Kidney tubule cell (primary cell): ENCODE measurements at places on chromosomes 5 and 9.

DNA sequence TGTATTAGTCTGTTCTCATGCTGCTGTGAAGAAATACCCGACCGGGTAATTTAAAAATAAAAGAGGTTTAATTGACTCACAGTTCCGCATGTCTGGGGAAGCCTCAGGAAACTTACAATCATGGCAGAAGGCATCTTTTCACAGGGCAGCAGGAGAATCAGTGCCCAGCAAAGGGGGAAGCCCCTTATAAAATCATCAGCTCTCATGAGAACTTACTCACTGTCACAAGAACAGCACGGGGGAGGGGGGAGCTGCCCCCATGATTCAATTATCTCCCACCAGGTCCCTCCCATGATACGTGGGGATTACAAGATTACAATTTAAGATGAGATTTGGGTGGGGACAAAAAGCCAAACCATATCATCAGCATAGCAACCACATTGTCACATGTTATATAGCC lies 102.5 kb downstream of the GPBP1 start:
- DNase-seq: peak; percentile 7

GRCh38 chr9:126393876-126394275 lies 67.2 kb downstream of the MVB12B start:
- DNase-seq: no peak

DNA sequence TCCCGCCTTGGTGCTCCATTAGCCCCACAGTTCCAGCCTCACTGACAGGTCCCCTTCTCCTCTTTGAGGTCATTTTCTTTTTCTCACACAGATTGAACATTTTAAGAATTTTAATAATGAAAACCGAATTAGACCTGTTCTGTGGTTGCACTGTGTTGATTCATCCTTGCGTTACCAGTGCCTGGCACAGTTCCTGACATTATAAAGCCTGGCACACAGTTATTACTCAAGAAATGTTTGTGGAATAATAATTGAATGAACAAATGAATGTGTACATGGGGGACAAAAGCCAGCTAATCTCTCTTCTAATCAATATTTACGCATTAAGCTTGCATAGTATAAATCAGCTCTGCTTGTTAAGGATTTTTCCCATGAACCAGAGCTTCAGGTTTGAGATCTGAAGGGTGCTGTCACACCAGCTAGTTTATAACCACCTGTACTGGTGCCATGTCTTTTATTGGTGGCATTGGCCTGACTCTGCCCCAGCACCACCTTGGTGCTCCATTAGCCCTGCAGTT lies 80.0 kb downstream of the SV2C start:
- no peak for DNase-seq

DNA sequence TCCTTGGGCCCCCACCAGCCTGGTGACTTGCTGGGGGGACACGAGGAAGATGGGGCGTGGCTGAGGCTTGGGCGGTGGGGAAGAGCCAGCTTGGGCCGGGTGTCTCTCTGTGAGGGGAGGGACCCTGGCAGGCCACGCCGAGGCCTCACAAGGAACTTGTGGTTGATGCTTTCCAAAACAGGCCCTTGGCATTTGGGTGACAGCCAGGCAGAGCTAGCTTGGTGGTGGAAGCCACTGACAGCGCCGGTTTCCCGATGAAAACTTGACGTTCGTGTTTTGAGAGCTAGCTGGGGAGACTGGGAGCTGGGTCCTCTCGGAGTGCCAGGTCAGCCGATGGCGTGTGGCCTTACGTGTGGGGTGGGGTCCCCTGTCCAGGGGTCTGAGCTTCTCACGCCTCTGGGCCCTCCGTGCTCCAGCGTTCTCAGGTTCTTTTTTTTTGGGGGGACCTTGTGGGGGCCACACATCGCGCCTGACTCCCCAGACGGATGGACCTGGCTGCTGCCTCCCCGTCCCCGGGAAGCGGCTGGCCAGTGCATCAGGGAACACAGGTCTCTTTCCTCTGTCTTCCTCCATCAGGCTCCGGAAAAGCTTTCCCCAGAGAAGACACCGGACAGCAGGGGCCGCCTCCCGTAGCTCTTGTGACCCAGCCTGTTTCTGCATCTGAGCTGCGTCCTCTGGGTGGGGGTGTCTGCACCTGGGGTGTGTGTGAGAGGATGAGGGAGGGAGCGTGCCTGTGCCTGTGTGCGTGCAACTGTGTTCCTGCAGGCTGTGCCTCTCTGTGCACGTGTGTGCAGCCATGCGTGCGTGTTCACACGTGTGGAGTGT lies 129.3 kb upstream of the LPCAT1 start:
- DNase-seq: no peak

GRCh38 chr5:78893940-78894677 lies 91.0 kb downstream of the ARSB start:
- no peak for DNase-seq

DNA sequence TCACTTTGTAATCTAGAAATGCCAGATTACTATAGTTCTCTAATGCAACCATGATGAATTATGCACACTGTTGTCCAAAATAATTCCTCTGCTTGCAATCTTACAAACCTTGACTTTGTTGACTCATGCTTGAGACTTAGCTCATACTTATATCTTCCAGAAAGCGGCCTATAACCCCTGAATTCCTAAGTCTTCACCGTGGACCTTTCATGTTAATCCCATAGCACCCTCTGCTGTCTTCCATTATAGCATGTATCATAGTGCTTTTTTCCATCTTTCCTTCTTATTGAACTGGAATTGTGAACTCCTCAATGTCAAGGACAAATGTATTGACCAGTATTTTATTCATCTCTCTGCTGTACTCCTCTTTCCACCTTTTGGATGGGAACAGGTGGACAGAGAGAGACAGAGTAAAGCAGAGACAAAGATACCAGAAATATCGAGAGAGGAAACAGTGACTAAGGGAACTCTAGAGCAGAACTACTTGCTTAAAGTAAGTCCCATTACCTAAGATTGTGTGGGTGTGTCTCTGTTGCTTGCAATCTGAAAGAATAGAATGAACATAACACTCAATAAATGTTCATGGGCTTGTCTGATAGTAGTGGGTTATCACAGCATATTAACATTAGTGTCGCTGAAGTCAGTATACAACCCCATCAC lies 110.0 kb downstream of the LURAP1L start:
- peak; percentile 79 for DNase-seq
